ENCODE measurements at places on chromosomes 6 and 20. TPM values are rescaled to one million over a fixed set of nuclear protein-coding genes. Genes with fewer than 3 reads are reported as not detected.

CHRNA4 gene
- not detected for polyA plus RNA-seq

SLC22A3 gene
- polyA plus RNA-seq = not detected

AGPAT4 gene
- 9.4 TPM for polyA plus RNA-seq

GRCh38 chr6:33504486-33504885 lies 50.1 kb downstream of the ZBTB9 start:
- no peak for DNase-seq

ADGB gene
- not detected for polyA plus RNA-seq
